ENCODE measurements at places on chromosomes 1 and 21.

DNA sequence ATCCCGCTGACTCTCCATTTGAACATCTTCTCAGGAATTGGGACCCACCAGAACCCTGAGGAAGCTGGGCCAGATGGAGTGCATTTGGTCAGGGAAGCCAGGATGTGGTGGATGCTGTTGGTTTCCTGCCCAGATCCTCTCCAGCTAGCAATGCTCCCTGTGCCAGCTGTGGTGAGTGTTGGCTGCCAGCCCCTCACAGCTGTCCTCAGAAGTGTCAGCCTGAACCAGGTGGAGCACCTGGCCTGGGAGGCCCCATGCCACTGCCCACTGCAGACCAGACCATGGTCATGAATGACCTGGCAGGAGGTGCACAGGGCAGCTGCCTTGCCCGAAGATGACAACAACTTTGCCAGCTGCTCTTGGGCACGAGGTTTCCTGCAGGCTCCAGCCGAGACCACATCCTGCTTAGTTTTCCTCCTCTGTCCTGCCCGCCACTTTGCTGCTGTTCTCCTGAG, 54.4 kb downstream of the PRSS38 start:
- DNase-seq: no peak

DNA sequence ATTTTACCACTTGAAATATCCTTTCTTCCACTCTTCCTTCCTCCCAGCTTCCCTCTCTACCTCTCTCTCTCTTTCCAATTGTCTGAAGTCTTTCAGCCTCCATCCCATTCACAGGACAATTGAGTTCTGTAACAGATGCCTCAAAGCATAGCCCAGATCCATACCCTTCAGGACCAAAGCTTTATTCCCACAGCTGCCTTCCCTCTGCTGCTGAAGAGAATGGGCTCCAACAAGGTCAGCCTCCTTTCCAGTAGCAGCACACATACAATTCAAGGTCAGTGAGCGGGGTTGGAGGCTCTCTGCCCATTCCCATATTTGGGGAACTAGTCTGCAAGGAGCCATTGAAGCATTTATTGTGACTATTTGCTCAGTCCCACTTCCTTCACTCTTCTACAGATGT, 179.9 kb downstream of the DPYD start:
- DNase-seq: no peak

DNA sequence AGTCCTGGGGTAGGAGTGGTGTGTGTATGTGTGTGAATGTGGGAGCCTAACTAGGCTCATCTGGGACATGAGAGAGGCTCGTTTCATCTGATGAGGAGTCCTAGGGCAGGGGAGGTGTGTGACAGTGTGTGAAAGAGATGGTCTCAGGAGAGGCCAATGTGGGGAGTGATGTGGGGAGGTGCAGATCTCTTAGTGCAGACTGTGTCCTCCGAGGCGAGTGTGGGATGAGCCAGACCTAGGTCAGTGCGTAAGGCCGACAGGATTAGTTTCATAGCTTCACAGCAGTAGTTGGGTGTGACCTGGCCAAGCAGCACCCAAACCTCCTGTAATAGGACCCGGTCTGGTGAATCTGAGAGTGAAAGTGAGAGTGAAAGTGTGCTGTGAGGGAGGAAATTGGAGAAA, 94.7 kb downstream of the LIPI start:
- DNase-seq: no peak

DNA sequence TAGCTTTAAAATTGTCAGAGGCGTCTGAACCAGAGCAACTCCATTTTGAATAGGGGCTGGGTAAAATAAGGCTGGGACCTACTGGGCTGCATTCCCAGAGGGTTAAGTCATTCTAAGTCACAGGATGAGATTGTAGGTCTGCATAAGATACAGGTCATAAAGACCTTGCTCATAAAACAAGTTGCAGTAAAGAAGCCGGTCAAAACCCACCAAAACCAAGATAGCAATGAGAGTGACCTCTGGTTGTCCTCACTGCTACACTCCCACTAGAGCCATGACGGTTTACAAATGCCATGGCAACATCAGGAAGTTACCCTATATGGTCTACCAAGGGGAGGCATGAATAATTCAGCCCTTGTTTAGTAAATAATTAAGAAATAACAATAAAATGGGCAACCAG, 143.6 kb downstream of the GABPA start:
- DNase-seq: no peak
